IMR-90 (cell line): ENCODE measurements at places on chromosomes 2 and 18.

DNA sequence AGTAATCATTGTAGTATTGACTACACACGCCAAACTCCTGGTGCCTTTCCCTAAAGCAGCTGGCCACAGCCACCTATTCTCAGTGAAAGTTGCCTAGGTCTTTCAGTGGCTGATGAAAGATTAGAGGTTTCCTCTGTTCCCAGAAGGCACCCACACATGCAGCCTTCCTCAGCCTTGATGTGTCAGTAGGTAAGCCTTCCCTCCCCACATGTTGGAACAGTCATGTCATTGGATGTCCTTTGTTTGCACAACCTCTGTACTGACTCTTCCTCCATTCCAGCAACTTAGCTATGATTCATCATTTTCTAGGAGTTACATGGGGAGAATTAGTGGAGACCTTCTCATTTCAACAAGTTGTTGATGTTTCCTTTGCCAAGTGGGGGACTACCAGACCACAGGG lies 630.8 kb upstream of the SLC39A10 start:
- DNase-seq, result peak; percentile 6

DNA sequence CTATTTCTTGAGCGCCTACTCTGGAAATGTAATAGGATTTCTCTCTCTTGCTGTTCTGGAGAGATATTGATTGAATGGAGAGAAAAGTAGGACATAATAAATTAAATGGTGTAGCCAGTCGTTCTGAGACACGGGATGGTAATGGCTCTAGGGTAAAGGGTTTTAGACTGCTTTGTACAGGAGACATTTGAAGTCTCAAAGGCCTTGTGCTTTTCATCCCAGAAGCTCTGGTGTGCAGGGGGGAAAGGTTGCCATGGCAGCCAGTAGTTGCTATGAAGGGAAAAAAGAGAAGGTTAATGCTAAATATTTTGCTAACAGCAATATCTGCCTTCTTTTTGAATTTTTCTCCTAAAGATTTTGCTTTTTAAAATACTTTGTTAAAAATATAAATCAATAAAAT lies 359.3 kb downstream of the RIT2 start:
- DNase-seq, result no peak

GRCh38 chr2:177501186-177501585 lies 108.6 kb downstream of the AGPS start:
- DNase-seq, result no peak

DNA sequence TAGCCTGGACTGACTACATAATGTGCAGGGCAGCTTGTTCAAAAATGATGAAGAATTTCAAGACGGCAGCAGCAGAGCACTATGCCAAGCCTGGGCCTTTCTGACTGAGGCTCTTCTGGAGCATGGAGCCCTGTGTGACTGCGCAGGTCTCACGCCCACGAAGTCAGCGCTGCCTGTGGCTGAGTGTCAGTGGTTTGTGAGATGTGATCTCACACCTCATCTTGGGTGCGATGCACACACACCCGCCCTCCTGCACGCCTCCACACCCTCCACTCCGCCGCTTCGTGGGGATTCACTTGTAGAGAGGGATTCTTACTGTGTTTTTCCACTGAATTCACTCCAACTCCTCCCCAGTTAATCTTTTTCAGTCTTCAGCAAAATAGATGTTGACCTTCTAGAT lies 103.9 kb downstream of the VIT start:
- DNase-seq, result no peak

DNA sequence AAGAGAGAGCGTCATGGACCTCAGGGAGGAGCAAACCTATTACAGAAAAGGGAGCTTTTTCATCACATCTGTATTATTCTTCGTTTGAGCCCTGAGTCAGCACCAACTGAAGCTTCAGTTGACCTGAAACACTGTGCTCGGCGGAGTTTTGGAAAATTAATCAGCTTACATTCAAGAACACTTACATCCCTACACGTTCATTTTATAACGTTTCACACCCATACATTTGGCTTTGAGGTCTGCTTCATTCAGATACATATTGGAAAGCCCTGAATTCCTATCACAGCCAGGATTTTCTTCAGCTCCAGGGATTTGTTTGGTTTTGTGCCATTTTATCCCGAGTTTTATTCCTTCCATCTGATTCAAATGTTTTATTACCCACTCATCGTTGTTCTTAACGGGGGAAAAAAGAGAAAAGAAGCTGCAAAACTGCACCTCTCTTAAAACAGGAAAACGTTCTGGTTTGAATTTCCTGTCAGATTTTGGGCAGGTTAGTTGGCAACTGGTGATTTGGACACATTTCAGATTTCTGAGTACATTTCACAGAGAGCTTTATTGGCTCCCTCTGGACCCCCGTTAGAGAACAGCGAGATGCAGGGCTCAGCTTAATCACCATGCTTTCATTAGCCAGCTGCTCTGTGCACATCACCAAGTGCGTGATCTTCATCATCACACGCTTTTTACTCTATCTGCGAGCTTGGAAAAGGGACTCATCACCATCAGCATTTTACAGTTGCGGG lies 88.8 kb downstream of the CDC42EP3 start:
- no peak for DNase-seq

DNA sequence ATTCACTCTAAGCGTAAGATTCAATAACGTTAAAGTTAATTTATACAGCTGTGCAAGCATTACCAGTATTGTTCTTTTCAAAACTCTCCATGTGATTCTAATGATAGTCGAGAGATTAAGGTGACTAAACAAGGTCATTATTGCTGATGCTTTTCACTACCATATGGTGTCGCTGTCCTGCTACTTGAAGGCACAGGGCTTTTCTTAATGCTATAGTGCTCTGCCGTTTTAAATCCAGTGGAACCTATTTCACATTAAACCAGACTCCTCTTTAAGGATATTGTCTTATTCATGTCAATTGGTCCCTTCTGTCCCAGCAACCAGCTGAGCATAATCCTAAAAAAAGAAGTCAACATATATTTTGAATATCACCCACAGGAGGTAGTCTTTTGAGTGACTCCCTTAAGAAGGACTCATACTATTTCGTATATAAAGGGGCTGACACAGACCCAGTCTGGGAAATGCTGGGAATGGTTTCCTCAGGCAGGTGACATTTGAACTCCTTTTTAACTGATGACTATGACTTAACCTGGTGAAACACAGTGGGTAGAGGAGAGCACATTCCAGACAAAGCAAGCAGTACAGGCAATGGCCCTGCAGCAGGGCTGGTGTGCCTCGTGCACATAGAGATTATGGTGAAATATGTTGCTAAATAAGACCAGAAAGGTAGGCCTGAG lies 53.9 kb upstream of the CYTIP start:
- peak; percentile 49 for DNase-seq

- DNase-seq, result no peak
Observed at GRCh38 chr18:21602299-21602587, 1.7 kb upstream of the ESCO1 start.

DNA sequence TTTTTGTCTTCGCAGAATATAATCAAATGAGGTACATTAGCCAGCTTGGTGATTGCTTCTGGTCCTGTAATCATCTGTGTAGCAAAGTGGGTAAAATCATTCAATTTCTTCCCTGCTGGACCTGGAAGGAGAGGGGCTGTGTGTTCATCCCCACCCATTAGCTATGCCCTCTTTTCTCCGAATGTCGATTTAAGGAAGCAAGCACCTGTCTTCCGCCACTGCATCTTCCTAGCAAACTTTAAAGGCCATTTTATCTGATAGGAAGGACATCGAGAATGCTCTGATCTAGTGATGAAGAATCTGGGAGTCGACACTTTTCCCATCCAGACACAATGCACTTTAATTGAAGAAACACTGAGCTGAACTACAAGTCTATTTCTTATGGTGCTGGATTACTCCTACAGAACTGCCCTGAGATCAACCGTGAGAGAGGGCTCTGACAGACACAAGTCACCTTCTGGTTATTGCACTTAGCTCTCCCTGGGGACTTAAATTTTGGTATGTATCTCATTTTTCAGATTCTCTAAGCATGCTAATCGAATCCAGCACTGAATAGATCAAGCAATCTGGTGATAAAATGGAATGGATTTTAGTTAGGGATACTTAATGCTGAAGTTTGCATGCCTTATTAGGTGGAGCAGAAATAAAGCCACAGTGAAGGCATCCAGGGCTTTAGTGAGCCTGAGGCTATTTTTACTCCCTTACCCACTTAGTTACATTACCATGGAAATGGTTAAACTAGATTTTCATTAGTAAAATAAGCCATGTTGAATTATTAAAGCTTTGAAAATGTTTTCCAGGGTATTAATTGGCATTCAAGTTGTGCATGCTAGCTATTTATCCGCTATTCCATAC lies 1.3 kb downstream of the NYAP2 start:
- DNase-seq, result no peak

GRCh38 chr2:133633881-133634409 lies 65.7 kb upstream of the NCKAP5 start:
- DNase-seq, result peak; percentile 84

- DNase-seq, result no peak
Observed at GRCh38 chr2:225566798-225567197, 167.3 kb downstream of the NYAP2 start.

DNA sequence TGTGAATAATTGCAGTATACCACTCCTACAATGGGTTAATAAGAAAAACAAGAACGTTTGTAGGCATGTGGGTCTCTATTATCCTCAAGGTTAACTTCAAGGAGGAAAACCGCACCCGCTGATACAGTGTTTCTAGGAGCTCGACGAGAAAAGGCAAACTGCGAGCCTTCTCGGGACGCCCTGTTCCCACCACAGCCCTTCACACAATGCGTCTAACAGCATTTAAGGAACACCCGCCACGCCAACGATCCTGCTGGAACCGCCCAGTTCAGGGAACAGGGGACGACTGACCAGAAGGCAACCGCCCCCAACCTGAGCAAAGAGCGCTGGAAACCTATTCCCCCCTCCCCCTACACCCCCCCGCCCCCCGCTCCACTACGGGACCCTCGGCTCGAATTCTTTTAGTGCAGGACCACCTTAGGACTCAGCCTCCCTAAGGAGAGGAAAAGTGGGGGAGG lies 710 bp upstream of the TMSB10 start:
- DNase-seq, result peak; percentile 55

DNA sequence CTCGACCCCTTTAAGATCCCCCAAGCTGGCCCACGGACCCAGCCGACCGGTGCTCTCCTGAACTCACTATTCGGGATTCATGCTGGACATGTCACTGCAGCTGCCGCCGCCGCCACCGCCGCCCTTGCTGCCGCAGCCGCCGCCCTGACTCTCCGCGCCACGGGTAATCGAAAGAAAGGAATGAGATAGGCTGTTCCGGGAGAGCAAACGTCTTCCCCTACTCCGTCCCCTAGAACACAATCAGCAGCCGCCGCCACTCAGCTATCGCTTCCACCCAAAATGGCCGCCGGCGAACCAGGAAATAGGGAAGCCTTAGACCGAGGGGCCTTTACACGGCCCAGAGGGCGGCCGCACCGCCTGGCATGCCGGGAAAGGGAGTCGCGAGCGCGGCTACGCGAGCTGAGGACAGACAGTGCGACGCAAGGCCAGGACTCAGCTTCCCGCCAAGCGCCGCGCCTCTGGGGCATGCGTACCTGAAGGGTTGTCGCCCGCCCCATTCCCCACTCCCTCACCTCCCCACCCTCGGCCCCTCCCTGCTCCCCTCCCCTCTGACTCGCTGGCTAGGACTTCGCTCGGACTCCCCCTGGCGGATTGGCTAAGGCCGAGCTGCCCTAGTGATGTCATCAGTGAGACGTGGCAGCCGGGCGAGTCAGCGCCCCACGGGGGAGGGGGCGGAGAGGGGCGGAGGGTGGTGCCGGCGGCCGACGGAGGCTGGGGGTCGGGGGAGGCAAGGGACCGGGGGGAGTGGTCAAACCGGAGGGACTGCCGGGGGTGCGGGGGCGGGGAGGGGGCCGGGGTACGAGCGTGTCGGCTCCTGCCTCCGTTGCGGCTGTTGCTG lies at the start of gene RAB1A:
RAB1A (minus strand) TSS at position 281 of the 838 bp plus-strand sequence; CDS start at position 90, 191 bp downstream.
- DNase-seq, result peak; percentile 100

- DNase-seq, result no peak
Observed at GRCh38 chr2:97774425-97774824, 61.0 kb downstream of the ZAP70 start.

DNA sequence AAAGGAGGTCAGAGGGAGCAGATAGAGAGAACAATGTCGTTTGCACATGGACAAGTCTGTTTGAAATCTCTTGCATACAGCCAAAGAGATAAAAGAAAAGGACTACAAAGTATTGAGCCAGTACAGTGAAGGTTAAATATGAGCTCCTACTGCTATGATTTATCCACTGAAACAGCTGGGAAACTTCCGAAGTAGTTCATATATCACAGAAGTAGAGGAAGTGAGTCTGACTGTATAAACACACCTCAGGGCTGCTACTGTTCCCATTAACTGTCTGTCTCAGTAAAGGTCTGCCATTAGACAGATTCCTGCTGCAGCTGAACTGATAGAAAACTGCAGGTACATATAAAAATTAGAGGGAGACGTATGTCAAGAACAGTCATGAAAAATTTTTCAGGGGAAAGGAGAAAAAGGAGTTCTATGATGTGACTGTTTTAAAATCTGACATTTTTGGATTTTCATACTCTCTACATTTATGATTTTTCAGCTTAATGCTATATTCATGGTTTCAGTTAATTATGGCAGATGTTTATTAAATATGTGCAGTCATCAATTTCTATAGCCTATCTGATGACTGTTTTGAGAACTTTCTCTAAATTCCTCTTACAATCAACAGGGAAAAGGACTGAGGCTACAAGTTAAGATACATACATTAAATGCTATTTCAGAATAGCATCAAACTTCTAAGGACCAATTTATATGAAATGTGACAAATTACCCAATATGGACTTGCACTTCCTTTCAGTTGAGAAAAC lies 364.7 kb downstream of the ERBB4 start:
- peak; percentile 19 for DNase-seq

- DNase-seq, result no peak
Observed at GRCh38 chr18:48134609-48135008, 204.2 kb upstream of the SMAD2 start.

DNA sequence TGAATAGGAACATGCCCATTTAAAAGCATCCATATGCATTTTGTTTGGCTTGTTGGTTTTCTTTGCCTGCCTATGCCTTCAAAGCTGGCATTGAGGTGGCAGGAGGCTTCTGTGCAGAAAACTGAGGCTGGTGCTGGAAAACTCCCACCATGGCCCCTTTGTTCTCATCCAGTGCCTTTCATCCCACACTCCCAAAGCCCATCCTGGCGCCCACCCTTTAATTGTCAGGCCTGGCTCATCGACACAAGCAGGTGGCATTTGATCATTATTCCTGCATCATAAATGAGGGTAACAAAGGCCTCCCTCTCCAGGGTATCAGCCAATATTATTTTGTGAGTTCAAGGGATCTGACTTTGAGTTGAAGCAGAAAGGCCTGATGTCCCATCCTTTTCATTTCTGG lies 24.7 kb upstream of the ANXA4 start:
- DNase-seq, result no peak

GRCh38 chr2:191790737-191791136 lies 56.2 kb downstream of the CAVIN2 start:
- DNase-seq, result peak; percentile 68

GRCh38 chr2:10167316-10167715 lies 44.8 kb downstream of the RRM2 start:
- DNase-seq, result no peak

GRCh38 chr2:57973621-57974186 lies 72.9 kb upstream of the VRK2 start:
- no peak for DNase-seq

DNA sequence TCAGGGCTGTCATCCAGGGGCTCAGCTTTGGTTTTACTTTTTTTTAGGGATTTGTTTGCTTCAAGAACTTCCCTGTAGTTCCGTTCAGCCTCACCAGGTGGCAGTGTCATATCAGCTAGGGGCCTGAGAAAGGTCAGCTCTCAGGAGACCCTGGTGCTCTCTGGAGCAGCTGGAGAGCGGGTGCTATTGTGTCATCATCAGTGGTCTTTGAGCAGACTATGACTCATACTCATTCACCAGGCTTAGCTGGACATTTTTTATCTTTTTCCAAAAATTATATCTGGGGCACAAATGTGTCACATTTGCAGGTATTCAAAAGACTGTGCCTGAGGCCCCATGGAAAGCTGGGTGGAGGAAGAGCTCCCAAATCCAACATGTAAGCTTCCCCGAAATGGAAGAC lies 24.4 kb downstream of the ZNF892 start:
- DNase-seq, result peak; percentile 55
